ENCODE measurements at places on chromosomes 6 and 20. TPM values are rescaled to one million over a fixed set of nuclear protein-coding genes. Genes with fewer than 3 reads are reported as not detected.

MRS2 gene
- 6.7 TPM for total RNA-seq

ANGPT4 gene
- total RNA-seq: not detected

GPR6 gene
- not detected for total RNA-seq

SLC35D3 gene
- total RNA-seq: 0.52 TPM

GLP1R gene
- 0.10 TPM for total RNA-seq

KHDRBS2 gene
- 2.4 TPM for total RNA-seq

SOX18 gene
- not detected for total RNA-seq

PNPLA1 gene
- total RNA-seq: 1.2 TPM

PCK1 gene
- total RNA-seq: not detected

AGER gene
- 1.5 TPM for total RNA-seq

SSR1 gene
- total RNA-seq: 74.5 TPM

SCRT2 gene
- total RNA-seq: not detected

HLA-DQB2 gene
- total RNA-seq: 1.0 TPM

C20orf173 gene
- total RNA-seq: not detected

ME1 gene
- total RNA-seq: 1.3 TPM

GLYATL3 gene
- not detected for total RNA-seq

ABHD16B gene
- total RNA-seq: not detected

FAXC gene
- total RNA-seq: not detected

FOXP4 gene
- total RNA-seq: 3.5 TPM

BTNL2 gene
- not detected for total RNA-seq

RAD21L1 gene
- 0.10 TPM for total RNA-seq

THBD gene
- 82.1 TPM for total RNA-seq

JPH2 gene
- not detected for total RNA-seq

RBPJL gene
- not detected for total RNA-seq

IL17A gene
- not detected for total RNA-seq

CSNK2B gene
- total RNA-seq: 124 TPM

ENPP1 gene
- 0.21 TPM for total RNA-seq

SEL1L2 gene
- total RNA-seq: not detected

KCNG1 gene
- total RNA-seq: 2.3 TPM

EFCAB8 gene
- total RNA-seq: 0.73 TPM

DUSP15 gene
- total RNA-seq: not detected

PACRG gene
- total RNA-seq: 0.73 TPM

FNDC11 gene
- 0.84 TPM for total RNA-seq

ID1 gene
- 17.1 TPM for total RNA-seq

SPATA2 gene
- total RNA-seq: 6.2 TPM

MYB gene
- 4.8 TPM for total RNA-seq

UNC93A gene
- total RNA-seq: not detected

XKR7 gene
- total RNA-seq: under 0.01 TPM

POM121L2 gene
- total RNA-seq: not detected

SEMG1 gene
- not detected for total RNA-seq

BEND6 gene
- 1.0 TPM for total RNA-seq

QRSL1 gene
- total RNA-seq: 12.5 TPM

CALHM4 gene
- total RNA-seq: 0.21 TPM

MYLK2 gene
- total RNA-seq: not detected

EPB41L1 gene
- total RNA-seq: 0.21 TPM

DNAH8 gene
- 0.10 TPM for total RNA-seq

PAK5 gene
- not detected for total RNA-seq

APOBEC2 gene
- not detected for total RNA-seq

COL9A3 gene
- not detected for total RNA-seq

KIF25 gene
- not detected for total RNA-seq

CCN6 gene
- total RNA-seq: not detected

GCLC gene
- total RNA-seq: 19.5 TPM

ELOVL2 gene
- total RNA-seq: not detected

OR2H1 gene
- not detected for total RNA-seq

MAFB gene
- 122 TPM for total RNA-seq

HS3ST5 gene
- total RNA-seq: not detected

Data from mononuclear cell (primary cell).